ENCODE measurements at places on chromosomes 4 and X. TPM values are rescaled to one million over a fixed set of nuclear protein-coding genes. Genes with fewer than 3 reads are reported as not detected.

SMR3B gene
- total RNA-seq, result not detected

ZGRF1 gene
- total RNA-seq, result 4.0 TPM

- no peak for DNase-seq
Measured at GRCh38 chrX:54810532-54810931, 3.0 kb downstream of the MAGED2 start.

DNA sequence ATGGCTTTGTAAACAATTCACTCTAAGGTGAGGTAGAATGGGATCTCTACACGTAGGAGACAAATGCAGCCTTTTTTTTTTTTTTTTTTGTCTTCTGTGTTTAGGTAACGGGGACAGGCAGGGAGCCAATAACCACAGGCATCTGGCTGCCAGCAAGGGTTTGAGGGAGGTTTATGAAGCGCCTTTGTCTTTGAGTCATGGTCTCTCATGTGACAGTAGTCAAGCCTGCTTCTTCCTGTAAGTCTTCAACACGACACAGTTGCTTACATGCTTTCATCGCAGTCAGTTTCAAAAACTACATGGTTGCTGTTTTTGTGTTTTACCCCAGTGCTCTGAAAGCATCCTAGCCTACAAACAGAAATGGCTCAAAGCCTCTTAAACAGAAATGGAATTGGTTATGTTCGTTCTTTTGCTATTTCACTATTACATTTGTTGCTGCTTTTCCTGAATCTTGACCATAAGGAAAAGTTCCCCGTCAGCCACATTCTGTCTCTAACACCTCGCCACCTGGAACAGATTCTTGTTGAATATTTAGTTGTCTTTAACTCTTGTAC lies 127.8 kb upstream of the METTL14 start:
- no peak for DNase-seq

- DNase-seq, result no peak
Measured at GRCh38 chrX:40202456-40202855, 104.7 kb upstream of the BCOR start.

RAB40A gene
- total RNA-seq, result 0.97 TPM

TRIM61 gene
- 0.15 TPM for total RNA-seq

- DNase-seq, result no peak
Measured at GRCh38 chr4:63459329-63459728, 949.9 kb downstream of the TECRL start.

- DNase-seq, result no peak
Measured at GRCh38 chrX:11756354-11757318, 1.4 kb upstream of the MSL3 start.

- no peak for DNase-seq
Measured at GRCh38 chrX:9110808-9111207, 76.9 kb upstream of the FAM9B start.

- no peak for DNase-seq
Measured at GRCh38 chr4:156794863-156795262, 176.7 kb downstream of the PDGFC start.

DNA sequence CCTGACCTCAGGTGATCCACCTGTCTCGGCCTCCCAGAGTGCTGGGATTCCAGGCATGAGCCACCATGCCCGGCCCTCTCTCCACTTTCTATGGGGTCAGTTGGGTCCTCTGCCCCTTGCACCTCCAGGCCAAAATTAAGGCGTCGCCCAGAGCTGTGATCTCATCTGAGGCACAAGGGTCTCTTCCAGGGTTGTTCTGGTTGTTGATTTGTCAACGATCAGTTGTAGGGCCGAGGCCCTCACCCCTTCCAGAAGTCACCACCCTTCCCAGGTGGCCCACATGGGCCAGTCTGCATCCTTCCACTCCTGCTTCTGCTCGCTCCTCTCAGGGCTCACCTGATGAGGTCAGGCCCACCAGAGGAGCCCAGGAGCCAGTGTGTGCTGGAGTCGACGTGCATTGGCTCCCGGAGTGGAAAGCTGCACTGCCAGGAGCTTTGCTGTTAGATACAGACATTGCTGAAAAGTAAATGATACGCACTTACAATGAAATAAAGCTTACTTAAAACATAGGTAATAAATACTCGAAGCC lies 14.3 kb upstream of the TMEM271 start:
- DNase-seq, result no peak

GRCh38 chrX:152307936-152308335 lies 143.2 kb downstream of the GABRA3 start:
- DNase-seq, result no peak

GRCh38 chr4:143083756-143084472 lies 100.8 kb upstream of the USP38 start:
- no peak for DNase-seq

SRPX gene
- 28.0 TPM for total RNA-seq

- no peak for DNase-seq
Measured at GRCh38 chrX:55452833-55453124, 852 bp downstream of the MAGEH1 start.

GRCh38 chrX:116111934-116112595 lies 58.5 kb upstream of the AGTR2 start:
- no peak for DNase-seq

- DNase-seq, result no peak
Measured at GRCh38 chr4:83974111-83974780, 438.3 kb downstream of the GPAT3 start.

HMX1 gene
- total RNA-seq, result not detected

DNA sequence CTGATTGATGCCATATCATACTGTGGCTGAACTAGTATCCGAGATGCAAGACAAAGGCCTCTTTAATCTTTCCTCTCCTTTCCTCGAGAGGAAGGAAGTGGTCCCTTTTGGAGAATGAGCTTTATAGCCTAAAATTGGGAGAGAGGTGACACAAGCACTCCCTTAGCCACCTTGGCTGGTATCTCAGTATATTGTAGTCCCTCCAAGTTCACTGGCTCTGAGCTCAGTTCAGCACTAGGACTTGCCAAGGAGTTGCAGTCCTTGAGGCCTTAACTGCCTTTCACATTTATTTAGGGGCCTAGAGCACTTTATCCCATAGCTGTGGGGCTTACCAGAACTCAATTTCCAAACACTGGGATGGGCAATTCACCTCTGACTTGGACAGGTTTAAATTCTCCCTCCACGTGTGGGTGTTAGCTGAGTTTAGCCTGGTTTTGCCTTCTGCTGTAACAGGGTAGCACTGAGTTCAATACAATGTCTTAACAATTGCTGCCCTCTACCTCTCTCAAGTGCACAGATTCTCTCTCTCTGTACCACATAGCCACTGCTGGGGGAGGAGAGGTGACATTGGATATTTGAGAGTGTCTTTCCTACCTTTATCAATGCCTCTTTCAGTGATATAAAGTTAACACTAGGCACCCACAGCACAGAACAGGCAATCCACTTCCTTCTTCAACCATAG lies 216.4 kb downstream of the TECRL start:
- DNase-seq, result no peak

TGIF2LX gene
- not detected for total RNA-seq

DNA sequence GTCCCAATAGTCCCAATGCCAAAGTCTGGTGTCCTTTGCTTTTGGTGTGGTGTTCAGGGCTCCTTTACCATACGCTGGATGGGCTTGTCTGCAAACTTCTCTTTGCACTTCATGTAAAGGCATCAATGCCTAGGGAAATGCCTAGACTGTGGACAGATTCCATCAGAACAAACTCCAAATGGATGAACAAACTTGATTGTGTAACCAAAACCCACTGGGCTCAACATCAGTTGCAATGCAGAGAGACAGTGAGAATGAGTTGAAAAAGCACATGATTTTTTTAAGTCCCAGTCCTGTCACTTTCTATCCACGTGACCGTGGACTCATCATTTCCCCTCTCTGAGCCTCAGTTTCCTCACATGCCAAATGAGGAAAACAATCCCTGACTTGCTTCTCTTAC lies 4.9 kb downstream of the ATP1B4 start:
- DNase-seq, result no peak

GRCh38 chr4:83582289-83582785 lies 46.4 kb downstream of the GPAT3 start:
- no peak for DNase-seq

DNA sequence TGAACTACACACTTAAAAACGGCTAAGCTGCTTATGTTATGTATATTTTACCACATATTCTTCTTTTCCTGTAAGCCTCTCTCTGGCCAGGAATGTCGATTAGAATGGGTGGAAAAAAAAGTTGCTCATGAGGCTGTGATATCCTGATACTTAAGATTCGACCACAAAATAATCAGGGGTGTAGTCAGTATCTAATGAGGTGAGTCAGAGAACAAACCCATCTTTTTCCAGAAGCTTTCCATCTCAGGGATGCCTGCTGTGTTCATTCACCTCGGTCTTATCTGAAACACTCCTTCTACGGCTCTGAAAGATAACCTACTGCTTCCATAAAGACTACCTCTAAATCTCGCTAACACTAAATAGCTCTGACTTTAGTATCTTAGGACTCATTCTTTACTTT lies 142.7 kb upstream of the MAP3K15 start:
- no peak for DNase-seq

RPA4 gene
- 3.6 TPM for total RNA-seq

DNA sequence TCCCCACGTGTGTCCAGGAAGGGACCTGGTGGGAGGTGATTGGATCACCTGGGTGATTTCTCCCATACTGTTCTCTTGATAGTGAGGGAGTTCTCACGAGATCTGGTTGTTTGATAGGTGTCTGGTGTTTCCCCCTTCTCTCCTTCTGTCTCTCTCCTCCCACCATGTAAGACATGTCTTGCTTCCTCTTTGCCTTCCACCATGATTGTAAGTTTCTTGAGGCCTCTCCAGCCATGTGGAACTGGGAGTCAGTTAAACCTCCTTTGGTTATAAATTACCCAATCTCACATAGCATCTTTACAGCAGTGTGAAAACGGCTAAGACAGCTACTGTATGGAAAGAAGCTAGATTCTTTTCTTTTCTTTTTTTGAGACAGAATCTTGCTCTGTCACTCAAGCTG lies 21.6 kb upstream of the FGG start:
- no peak for DNase-seq

DNA sequence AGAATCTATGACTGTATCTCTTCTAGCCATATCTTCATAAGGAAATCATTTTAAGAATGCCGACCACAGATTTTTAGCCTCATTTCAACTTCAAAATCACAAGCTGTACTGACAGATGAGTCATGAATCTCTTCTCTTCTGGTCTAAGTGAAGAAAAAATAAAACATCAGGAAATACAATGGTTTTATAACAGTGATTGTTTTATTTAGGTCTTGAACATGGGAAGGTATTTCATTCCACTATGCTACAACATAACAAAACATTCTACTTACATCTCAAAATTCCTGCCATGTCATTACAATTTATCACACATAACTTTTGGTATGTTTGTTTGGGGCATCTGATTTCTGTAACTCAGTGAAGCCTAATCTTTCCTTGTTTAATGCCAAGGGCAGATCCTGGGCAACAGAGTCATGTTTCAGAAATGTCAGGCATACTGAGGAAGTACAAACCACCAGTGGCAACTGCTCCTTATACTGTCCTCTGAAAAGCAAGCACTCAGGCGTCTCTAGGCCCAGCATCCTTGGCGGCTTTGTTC lies 325.0 kb downstream of the PDHA2 start:
- no peak for DNase-seq

GRCh38 chr4:33649015-33649414 lies 2595.3 kb downstream of the ARAP2 start:
- DNase-seq, result no peak

- no peak for DNase-seq
Measured at GRCh38 chrX:101484135-101484534, 1.1 kb upstream of the ARMCX4 start.

DNA sequence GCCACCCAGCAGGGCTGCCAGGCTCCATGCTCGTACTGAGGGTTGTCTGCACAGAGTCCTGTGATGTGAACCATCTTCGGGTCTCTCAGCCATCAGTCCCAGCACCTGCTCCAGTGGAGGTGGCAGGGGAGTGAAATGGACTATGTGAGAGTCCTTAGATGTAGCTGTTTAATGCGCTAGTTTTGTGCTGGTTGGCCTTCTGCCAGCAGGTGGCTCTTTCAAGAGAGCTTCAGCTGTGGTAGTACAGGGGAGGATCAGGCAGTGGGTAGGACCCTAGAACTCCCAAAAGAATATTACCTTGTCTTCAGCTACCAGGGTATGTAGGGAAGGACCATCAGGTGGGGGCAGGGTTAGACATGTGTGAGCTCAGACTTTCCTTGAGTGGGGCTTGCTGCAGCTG lies 1066.0 kb downstream of the GLUD2 start:
- no peak for DNase-seq

ENPEP gene
- total RNA-seq, result 0.57 TPM

- DNase-seq, result no peak
Measured at GRCh38 chr4:1727117-1728031, 6.1 kb downstream of the TACC3 start.

GRCh38 chrX:53681661-53682060 lies 4.9 kb downstream of the HUWE1 start:
- DNase-seq, result no peak

GRCh38 chr4:153728151-153728550 lies 31.7 kb downstream of the RNF175 start:
- DNase-seq, result no peak

GRCh38 chrX:111180750-111181240 lies 84.8 kb downstream of the PAK3 start:
- DNase-seq, result no peak

- DNase-seq, result no peak
Measured at GRCh38 chr4:151267822-151268535, 9.0 kb upstream of the PRSS48 start.

GRCh38 chrX:101803451-101803850 lies 128.4 kb downstream of the ZMAT1 start:
- DNase-seq, result no peak
